ENCODE measurements at places on chromosomes 2 and 18. TPM values are rescaled to one million over a fixed set of nuclear protein-coding genes. Genes with fewer than 3 reads are reported as not detected.

Gene ANKRD53
- total RNA-seq: 0.07 TPM

Gene QPCT
- 18.6 TPM for total RNA-seq

Gene HOXD11
- 8.2 TPM for total RNA-seq

Gene GCC2
- 20.7 TPM for total RNA-seq

Gene SP5
- total RNA-seq: not detected
